ENCODE measurements at places on chromosomes 13 and 19.

DNA sequence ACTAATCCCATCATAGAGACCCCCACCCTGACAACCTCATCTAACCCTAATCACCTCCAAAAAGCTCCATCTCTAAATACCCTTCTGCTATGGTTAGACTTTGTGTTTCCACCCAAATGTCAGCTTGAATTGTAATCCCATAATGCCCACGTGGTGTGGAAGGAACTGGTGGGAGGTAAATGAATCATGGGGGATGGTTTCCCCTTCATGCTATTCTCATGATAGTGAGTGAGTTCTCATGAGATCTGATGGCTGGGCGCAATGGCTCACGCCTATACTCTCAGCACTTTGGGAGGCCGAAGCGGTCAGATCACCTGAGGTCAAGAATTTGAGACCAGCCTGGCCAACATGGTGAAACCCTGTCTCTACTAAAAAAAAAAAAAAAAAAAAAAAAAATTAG, 2.6 kb downstream of the VMAC start:
- DNase-seq, result no peak

GRCh38 chr13:107351305-107351704, 783.4 kb upstream of the ARGLU1 start:
- DNase-seq, result no peak

- DNase-seq, result no peak
Measured at GRCh38 chr19:291006-291521, at the start of gene PLPP2. PLPP2 (minus strand) TSS chr19:291403; CDS start chr19:291336, 67 bp downstream.

GRCh38 chr13:37657134-37657533, 58.6 kb upstream of the POSTN start:
- DNase-seq, result no peak

DNA sequence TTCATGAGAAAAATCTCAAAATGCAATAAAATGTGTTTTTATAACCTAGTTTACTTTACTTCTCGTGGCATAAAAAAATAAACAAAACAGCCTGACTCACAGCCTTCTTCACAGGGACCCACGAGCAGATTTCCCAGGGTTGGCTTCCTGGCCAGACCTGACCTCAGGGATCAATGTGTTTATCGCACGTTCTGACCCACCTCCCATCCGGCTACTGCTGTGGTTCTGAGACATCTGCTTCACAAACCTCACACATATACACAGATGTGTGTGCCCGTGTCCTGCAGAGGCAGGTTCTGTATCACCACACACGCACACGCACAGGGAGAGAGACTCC, 118.3 kb downstream of the COL4A2 start:
- no peak for DNase-seq

Data from thoracic aorta (tissue), 2 donors.